ENCODE measurements at places on chromosomes 13 and 19. TPM values are rescaled to one million over a fixed set of nuclear protein-coding genes. Genes with fewer than 3 reads are reported as not detected.

DNA sequence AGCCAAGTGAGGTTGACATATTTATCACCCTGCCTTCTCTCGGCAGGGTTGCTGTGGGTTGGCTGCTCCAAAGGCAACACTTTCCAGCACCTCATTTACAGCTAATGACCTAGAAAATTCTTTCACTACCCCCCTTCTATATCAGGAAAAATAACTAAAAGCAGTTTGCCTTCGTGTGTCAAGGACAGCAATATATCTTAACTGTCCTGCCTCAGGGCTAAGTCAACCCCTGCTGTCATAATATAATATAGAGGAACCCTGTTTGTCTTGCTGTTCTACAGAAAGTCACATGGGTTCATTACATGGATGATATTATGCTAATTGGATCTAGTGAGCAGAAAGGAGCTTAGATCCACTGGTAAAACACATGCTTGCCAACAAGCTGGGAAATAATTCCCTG, 28.1 kb upstream of the USP12 start:
- H3K4me3 ChIP-seq: no peak overlapping the region
- H3K27ac ChIP-seq: no peak overlapping the region
- no peak for DNase-seq
- no peaks in the 10 kb centered on the region for H3K36me3 ChIP-seq
- no peaks in the 10 kb centered on the region for H3K27me3 ChIP-seq

ZNF649 gene
- 1.5 TPM for polyA plus RNA-seq

- no peaks in the 10 kb centered on the region for H3K4me1 ChIP-seq
- DNase-seq: no peak
- H3K4me3 ChIP-seq: no peak overlapping the region
- H3K27me3 ChIP-seq: no peaks in the 10 kb centered on the region
- H3K27ac ChIP-seq: no peak overlapping the region
Observed at GRCh38 chr13:25276748-25277147, 10.5 kb downstream of the MTMR6 start.

DNA sequence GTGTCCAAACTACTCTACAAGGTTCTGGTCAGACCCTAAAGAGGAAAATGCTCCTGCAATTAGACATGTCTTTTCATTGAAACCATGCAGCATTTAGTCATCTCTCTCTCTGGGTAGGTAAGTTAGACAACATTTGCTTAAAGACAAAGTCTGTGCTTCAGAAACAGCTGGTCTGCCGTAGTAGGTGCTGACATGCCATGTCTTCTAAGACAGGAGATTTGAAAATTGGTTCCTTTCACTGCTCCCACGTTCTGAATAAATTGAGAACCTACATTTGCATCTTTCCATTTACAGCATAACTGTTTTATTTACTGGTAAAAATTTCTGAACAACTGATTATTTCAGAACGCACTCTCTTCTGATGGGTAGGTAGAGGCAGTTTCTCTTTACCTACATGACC, 494.0 kb downstream of the EFNB2 start:
- no peaks in the 10 kb centered on the region for H3K27me3 ChIP-seq
- H3K27ac ChIP-seq: no peak overlapping the region
- H3K4me3 ChIP-seq: no peak overlapping the region
- H3K36me3 ChIP-seq: no peaks in the 10 kb centered on the region
- no peaks in the 10 kb centered on the region for H3K4me1 ChIP-seq
- no peak for DNase-seq

SYNGR4 gene
- polyA plus RNA-seq: 0.08 TPM

DNA sequence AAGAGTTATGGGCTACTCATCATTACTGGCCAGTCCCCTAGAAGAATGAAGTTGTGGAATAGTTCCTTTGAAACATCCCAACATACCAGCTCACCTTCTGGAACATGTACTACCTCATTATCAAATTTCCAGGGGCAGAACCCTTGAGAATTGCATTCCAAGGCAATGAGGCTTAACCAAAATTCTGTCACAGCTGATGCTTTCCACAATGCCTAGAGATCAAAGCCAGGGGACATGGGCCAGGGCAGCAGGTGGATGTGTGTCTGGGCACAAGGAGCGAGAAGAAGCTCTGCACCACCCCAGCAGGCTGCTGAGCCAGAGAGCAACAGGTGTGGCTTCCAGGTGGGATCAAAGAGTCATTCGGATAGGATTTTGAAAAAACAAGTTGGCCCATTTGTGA, 362.1 kb downstream of the EFNB2 start:
- H3K27ac ChIP-seq: no peak overlapping the region
- DNase-seq: no peak
- H3K4me1 ChIP-seq: peaks cover 7% of the 10 kb centered on the region
- H3K4me3 ChIP-seq: no peak overlapping the region
- H3K27me3 ChIP-seq: no peaks in the 10 kb centered on the region

CYSLTR2 gene
- polyA plus RNA-seq: 0.12 TPM

DNA sequence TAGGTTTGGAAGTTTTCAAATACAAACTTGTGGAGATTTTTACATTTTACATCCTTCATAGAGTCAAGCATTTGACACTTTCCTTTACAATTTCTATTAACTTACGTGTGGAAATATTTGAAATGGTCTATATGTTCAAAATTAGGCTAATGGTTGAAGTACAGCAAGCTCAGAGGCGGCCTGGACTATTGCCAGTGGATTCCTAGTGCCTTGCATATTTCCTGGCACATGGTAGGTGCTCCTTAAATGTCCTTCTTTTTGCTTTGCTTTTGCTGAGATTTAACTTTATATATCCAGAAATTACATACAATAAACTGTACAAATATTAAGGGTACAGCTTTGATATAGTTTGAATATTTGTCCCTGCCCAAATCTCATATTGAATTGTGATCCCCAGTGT, 93.9 kb downstream of the UBL3 start:
- DNase-seq: no peak
- no peaks in the 10 kb centered on the region for H3K36me3 ChIP-seq
- peaks cover 4% of the 10 kb centered on the region for H3K4me1 ChIP-seq
- no peaks in the 10 kb centered on the region for H3K27me3 ChIP-seq
- H3K4me3 ChIP-seq: no peak overlapping the region

DNA sequence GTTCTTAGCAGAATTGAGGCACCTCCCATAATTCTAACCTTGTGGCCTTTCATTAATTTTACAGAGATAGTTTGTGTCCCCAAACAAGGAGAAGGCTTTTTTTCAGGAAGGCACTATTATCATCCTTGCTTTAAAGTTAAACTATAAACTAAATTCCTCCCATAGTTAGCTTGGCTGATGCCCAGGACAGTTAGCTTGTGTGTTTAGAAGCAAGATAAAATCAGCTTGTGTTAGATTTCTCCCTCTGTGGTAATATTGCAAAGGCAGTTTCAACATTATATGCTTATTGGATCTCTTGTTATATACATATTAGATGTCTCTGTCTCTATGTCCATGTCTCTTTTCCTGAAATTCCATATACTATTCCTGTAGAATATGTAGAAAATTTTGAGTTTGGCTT, 342.7 kb downstream of the TBC1D4 start:
- H3K4me3 ChIP-seq: no peak overlapping the region
- no peak for DNase-seq
- H3K27me3 ChIP-seq: no peaks in the 10 kb centered on the region
- H3K36me3 ChIP-seq: no peaks in the 10 kb centered on the region

- no peaks in the 10 kb centered on the region for H3K4me1 ChIP-seq
- H3K27me3 ChIP-seq: no peaks in the 10 kb centered on the region
- DNase-seq: no peak
- no peaks in the 10 kb centered on the region for H3K36me3 ChIP-seq
Observed at GRCh38 chr13:61030445-61030844, 385.2 kb downstream of the PCDH20 start.

DNA sequence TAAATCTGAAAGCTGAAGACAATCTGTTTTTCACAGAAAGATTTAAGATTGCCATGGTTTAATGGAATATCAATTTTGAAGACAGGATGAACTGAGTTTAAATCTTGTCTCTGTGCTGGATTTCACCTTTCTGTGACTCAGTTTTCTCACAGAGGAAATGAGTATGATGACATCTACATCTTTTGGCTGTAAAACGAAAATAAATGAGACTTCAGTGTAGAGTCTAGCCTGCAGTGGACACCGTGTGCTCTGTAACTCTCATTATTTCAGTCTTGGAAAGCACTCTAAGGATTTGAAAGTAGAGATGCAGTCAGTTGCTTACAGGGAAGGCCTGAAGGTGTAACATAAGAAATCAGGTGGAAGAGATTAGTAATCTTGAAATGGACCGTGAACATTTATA, 150.4 kb downstream of the NALCN start:
- H3K4me1 ChIP-seq: no peaks in the 10 kb centered on the region
- no peaks in the 10 kb centered on the region for H3K36me3 ChIP-seq
- no peak overlapping the region for H3K27ac ChIP-seq
- H3K27me3 ChIP-seq: no peaks in the 10 kb centered on the region
- H3K4me3 ChIP-seq: no peak overlapping the region
- DNase-seq: no peak

DNA sequence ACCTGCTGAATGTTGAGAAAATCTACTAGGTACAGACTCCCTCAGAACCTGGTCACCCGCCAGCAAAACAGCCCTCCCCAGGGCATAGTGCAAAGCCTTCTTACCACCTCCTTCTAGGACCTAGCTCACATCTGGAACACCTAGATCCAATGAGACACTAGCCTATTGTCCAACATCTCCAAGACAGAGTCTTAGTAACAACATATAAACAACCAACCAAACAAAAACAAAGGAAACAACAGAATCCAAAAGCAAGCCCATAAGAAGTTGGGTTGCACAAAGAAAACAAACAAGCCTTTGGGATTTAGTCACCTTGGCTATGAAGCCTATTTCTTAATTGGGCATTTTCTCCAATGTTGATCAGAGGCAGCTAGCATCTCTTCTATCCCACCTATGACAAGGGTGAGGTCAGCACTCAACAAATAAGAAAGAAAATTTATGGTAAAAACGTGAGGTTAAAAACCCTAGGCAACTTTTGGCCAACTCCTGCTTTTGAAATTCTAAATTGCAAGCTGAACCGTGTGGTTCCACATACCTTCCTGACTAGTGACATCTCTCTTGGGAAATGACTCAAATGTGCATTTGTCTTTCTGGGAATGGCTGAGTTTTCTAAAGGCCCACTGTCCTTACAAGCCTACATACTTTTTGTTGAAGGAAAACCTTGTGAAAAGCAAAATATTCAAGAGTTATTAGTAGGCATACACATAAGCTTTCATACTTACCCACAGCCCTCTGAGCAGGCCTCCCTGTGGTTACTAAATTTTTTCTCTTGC, 66.7 kb downstream of the FAM216B start:
- no peaks in the 10 kb centered on the region for H3K36me3 ChIP-seq
- no peaks in the 10 kb centered on the region for H3K4me1 ChIP-seq
- no peak overlapping the region for H3K27ac ChIP-seq
- no peaks in the 10 kb centered on the region for H3K27me3 ChIP-seq

POSTN gene
- 1,227 TPM for polyA plus RNA-seq

DNA sequence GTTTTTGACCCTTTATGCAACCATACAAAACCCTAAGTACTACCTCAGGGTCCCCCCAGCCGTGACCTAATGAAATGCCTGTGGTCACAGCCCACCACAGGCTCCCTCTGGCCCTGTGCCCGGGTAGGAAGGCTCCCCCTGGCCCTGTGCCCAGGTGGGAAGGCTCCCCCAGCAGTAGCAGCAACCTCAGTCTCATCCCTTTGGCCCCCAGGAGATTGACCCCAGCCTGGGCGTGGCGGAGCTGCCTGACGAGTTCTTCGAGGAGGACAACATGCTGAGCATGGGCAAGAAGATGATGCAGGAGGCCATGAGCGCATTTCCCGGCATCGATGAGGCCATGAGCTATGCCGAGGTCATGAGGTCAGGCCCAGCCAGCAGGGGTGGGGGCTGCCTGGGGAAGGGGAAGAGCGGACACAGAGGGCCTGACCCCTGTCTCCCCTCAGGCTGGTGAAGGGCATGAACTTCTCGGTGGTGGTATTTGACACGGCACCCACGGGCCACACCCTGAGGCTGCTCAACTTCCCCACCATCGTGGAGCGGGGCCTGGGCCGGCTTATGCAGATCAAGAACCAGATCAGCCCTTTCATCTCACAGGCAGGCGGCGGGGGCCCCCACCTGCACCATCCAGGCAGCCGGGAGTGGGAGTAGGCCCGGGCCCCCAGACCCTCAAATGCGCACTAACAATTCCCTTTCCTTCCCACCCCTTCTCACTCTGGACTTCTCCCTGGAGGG, 6.3 kb upstream of the BEST2 start:
- H3K27ac ChIP-seq: no peak overlapping the region
- H3K36me3 ChIP-seq: peaks cover 21% of the 10 kb centered on the region
- peaks cover 7% of the 10 kb centered on the region for H3K4me1 ChIP-seq

ZNF99 gene
- not detected for polyA plus RNA-seq

- no peak overlapping the region for H3K4me3 ChIP-seq
- H3K36me3 ChIP-seq: peaks cover 28% of the 10 kb centered on the region
- no peak for DNase-seq
Observed at GRCh38 chr13:20833900-20834679, 60.3 kb upstream of the EEF1AKMT1 start.

DNA sequence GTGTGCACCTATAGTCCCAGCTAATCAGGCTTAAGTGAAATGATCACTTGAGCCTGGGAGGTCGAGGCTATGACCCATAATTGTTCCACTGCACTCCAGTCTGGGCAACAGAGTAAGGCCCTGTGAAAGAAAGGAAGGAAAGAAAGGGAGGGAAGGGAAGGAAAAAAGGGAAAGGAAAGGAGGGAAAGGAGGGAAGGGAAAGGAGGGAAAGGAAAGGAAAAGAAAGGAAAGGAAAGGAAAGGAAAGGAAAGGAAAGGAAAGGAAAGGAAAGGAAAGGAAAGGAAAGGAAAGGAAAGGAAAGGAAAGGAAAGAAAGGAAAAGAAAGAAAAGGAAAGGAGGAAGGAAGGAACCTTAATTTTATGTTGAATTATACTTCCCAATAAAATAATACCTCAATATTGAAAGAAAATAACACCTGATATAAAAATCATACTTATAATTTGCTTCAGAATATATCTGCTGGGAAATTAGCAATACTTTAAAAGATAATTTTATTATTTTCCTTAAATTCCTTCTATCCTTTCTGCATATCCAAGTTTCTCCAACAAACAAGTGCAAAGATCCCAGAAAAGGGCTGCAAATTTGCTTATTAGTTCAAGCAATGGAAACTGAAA, 177.3 kb downstream of the KLF12 start:
- no peak for DNase-seq
- no peaks in the 10 kb centered on the region for H3K36me3 ChIP-seq
- no peak overlapping the region for H3K27ac ChIP-seq

- no peak overlapping the region for H3K4me3 ChIP-seq
- H3K27me3 ChIP-seq: no peaks in the 10 kb centered on the region
- DNase-seq: no peak
- H3K27ac ChIP-seq: no peak overlapping the region
- peaks cover 3% of the 10 kb centered on the region for H3K36me3 ChIP-seq
Observed at GRCh38 chr13:76455960-76456359, 430.2 kb downstream of the KCTD12 start.

GRCh38 chr19:18306888-18307260, 16.0 kb downstream of the LSM4 start:
- H3K27me3 ChIP-seq: no peaks in the 10 kb centered on the region
- no peak overlapping the region for H3K4me3 ChIP-seq
- no peak overlapping the region for H3K27ac ChIP-seq
- H3K4me1 ChIP-seq: peaks cover 23% of the 10 kb centered on the region
